Activated naive CD4-positive, alpha-beta T cell treated with anti-CD3 and anti-CD28 coated beads, Interleukin-2, amount 10 ng/mL, durations not matched to agents 7 days and 5 days (primary cell): ENCODE measurements at places on chromosomes 4 and X.

DNA sequence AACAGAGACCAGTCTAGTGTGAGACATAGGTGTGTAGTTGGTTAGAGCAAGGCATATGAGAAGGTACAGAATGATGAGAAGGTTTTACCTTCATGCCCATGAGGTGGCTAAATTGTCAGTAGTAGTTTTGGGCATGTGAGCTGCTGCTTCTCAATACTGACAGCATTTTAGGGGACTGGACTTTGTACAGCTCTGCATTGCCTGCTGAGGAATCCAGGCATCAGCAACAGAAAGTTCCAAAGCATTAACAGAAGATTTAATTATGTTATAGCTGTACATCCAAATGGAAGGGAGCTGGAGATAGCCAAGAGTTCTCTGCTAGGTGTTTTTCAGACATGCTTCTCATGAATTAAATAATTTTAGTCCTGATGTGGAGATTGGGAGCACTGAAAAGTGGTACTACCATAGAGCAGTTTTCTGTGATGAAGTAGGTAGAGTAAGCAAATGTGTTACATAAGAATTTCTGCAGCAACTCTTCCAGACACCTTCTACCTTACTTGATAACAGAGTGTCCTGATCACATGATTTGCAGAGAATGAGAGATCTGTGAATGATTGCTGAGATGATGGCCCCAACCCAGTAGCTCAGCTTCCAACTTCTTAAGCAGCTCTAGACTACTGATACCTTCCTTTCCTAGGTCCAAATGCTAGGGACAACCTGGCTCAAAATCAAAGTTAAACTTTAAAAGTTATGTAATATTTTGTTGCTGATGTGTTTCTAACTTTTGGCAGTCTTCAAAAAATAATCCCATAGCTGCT is 30.4 kb downstream of the FNIP2 start:
- DNase-seq = no peak

DNA sequence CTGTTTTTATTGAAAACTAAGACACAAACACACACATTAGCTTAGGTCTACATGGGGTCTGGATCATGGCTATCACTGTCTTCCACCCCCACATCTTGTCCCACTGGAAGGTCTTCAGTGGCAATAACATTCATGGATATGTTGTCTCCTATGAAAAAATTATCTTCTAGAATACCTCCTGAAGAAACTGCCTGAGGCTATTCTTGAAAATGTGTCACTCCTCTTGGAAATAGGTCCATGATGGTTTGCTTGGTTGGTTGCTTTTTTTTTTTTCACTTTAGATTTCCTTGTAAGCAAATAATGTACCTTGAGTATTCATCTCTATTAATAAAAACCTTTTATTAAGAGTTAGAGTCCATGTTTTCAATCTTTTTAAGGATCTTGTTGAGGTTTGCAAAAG is 195.3 kb upstream of the PDE5A start:
- DNase-seq = no peak

DNA sequence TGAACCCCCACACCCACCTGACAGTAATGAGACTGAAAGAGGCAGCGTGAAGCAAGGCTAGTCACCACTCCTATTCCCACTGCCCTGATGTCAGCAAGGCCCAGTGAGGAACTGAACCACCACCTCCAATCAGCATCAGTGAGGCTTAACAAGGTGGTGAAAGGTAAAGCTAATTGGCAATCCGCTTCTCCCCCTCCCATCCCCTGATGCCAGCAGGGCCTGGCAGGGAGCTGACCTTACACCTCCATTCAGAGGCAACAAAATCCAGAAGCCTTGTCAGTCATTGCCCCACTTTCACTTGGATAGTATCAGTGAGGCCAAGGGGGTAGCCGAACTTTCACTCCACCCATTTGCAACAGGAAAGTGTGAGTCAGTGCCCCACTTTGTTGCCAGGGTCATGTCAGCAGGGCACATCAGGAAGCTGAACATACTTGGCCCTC is 60.8 kb downstream of the AWAT2 start:
- peak; percentile 31 for DNase-seq

GRCh38 chr4:147965056-147965455 is 233.2 kb downstream of the ARHGAP10 start:
- no peak for DNase-seq

DNA sequence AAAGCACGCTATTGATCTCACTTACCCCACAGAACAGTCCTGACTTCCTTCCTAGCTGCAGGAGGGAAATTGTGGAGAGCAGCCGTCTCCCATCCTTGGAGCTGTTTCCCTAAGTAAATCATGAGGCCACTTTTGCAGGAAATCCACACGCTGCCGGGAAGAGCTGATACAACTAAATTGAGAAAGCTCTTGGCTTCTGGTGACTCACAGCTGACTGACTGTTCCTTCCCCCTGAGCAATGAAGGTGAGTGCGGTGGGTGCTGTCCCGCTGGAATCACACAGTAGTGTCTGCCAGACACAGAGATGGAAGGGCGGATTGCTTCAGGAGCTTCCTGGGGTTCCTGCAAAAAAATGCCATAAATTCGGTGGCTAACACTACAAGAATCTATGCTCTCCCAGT is 268.9 kb downstream of the ASMT start:
- no peak for DNase-seq

DNA sequence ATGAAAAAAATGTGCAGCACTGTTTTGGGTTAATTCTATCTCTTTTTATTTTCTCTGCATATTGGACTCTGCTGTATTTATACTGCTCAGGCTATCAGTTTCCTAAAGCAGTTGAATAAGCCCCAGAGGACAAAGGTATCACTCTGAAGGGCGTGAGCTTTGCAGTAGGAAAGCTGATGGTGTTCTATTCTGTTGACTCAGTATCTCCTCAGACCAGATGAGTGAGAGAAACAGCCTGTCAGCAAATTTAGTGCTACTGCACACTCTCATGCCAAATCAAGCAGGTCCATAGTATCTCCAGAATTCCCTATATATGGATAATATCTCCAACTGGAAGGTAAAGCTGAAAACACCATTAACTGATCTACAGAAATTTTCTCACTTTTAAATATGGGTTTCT is 132.3 kb upstream of the UGT8 start:
- DNase-seq = no peak

DNA sequence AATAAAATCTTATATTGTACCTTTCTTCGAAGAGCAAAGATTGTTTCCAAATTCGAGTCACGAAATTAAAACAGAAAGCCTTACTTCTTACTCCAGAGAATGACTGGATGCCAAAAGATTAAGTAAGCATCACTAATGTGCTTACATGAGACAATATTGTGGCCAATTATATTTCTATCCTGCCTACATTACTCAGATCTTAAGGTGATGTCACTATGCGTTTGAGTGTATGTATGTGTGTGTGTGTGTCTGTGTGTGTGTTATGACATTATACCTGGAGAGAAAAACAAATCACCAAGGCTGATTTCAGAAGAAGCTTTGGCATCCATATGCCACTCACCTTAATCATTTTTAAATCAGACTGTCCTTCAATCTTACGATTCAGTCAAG is 556.3 kb downstream of the PPARGC1A start:
- no peak for DNase-seq

- no peak for DNase-seq
Measured at GRCh38 chrX:40279091-40279430, 181.3 kb upstream of the BCOR start.

GRCh38 chr4:121150003-121150402 is 14.1 kb downstream of the TNIP3 start:
- DNase-seq = no peak

- no peak for DNase-seq
Measured at GRCh38 chr4:136392576-136392975, 1139.7 kb downstream of the PCDH18 start.

- DNase-seq = no peak
Measured at GRCh38 chr4:147351083-147351787, 129.7 kb upstream of the EDNRA start.
